ENCODE measurements at places on chromosomes 13 and 19.

DNA sequence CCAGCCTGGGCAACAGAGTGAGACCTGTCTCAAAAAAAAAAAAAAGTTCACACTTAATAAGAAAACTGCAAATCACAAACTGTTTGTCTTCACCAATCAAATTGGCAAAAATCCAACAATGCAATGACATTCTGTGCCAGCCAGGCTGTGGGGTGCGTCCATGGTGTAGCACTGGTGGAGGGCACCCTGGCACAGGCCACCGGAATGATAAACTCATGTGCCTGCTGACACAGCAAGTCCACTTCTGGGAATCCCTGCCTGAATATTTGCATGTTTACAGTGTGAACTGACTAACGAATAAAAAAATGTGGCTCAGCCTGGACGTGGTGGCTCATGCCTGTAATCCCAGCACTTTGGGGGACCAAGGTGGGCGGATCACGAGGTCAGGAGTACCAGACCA, 1.6 kb upstream of the LRRC25 start:
- no peak for DNase-seq

DNA sequence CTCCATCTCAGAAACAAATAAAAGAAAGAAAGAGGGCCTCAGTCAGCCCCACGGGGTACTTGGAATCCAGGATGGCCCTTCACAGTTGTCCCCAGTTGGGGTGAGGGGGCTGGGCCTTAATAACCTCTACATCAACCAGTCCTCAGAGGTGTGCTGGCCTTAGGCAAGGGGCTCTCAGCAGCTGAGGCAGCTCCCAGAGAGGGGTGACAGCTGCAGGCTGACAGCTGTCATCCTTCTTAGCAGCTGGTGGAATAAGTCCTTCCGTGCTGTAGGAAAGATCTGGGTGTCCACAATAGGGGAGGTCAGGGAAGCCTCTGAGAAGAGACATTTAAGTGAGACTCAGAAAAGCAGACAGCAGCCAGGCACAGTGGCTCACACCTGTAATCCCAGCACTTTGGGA, 7.4 kb downstream of the BCAM start:
- DNase-seq: no peak

DNA sequence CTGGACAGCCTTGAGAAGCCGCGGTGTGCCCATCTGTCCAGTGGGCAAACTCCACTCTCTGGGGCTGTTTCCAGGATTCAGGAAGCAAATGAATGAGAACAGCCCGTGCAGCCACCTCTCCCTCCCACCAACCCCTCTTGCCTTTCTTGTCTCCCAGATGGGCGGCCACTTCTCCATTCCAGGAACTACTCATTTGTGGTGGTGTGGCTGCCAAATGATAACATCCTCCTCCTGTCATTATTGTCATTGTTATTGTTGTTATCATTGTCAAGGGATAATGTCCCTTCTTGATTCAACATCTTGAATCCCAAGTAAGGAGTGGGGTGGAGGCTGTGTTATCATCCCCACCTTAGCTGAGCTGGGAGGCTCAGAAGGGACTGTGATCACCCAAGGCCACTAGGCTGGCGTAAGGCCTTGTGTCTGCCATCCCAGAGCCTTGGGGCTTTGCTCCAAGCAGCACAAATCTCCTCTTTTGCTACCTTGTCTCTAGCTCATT, 1.6 kb downstream of the DNM2 start:
- peak; percentile 37 for DNase-seq

GRCh38 chr13:65293530-65294198, 1936.5 kb downstream of the PCDH9 start:
- DNase-seq: no peak
